ENCODE measurements at places on chromosomes 1 and 21.

GRCh38 chr1:172142324-172142723 lies 278.2 kb upstream of the C1orf105 start:
- DNase-seq = no peak

- DNase-seq = peak; percentile 14
Measured at GRCh38 chr1:212514056-212514614, 81.4 kb downstream of the NENF start.

DNA sequence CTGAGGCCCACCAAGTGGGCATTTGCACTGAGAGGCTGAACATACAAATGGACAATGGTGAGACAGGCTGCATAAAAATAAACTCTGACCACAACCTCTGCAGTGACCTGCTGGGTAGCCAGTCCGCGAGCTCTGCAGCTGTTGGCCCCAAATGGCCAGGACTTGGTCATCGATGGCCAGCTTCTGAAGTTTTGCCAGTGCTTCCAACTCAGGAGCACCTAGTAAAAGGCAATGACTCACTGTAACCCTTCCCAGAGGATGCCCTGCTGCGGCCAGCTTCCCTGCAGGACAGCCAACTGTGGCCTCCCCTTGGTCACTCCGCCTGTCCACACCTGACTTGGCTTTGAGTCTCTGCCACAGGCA lies 185.4 kb downstream of the DYRK1A start:
- no peak for DNase-seq

DNA sequence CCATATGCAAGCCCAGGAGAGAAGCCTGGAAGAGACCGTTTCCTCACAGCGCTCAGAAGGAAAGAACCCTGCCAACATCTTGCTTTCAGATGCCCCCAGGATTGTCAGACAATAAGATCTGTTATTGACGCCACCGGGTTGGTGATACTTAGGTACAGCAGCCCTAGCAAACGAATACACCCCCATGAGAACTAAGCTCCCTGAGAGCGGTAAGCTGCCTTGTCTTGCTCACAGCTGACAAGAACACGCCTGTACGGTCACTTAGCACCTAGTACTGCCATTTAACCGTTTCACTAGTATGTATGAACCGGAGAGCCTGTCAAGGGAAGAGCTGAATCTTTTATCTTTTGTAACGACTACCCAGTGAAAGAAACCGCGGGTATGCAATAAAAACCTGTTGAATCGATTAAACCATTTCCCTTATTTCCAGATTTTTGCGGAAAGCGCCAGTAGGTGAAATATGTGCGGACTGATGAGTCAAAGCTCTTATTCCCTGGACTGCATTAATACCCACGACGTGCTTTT lies 619 bp upstream of the ZBTB8B start:
- no peak for DNase-seq

DNA sequence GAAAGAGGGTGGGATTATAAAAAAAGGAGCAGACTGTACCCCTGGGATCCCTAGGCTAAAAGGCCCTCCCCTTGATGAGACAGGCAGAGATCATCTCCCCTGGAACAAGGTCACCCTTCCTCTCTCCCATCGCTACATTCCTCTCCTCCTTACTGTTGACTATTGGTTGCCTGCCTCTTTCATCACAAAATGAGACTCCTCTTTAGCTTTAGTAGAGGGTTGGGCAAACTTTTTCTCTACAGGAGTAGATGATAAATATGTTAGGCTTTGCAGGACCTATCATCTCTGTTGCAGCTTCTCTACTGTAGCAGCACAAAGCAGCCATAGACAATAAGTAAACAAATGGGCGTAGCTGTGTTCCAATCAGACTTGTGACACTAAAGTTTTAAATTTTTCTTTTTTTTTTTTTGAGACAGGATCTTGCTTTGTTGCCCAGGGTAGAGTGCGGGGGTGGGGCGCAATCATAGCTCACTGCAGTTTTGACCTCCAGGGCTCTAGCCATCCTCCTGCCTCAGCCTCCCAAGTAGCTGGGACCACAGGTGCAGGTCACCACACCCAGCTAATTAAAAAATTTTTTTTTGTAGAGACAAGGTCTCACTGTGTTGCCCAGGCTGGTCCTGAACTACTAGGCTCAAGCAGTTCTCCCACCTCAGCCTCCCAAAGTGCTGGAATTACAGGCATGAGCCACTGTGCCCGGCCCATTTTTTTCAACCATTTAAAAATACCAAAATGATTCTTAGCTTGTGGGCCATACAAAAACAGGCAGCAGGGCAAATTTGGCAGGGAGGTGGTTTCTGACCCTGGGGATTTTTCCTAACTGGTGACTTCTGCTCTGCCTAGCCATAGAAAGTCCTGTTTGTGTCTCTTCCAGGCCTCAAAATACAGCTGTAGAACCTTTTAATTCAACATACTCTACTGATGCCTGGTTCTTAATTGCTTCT lies 15.1 kb downstream of the MCL1 start:
- DNase-seq = no peak

GRCh38 chr1:91683598-91683951 lies 182.9 kb downstream of the CDC7 start:
- no peak for DNase-seq

DNA sequence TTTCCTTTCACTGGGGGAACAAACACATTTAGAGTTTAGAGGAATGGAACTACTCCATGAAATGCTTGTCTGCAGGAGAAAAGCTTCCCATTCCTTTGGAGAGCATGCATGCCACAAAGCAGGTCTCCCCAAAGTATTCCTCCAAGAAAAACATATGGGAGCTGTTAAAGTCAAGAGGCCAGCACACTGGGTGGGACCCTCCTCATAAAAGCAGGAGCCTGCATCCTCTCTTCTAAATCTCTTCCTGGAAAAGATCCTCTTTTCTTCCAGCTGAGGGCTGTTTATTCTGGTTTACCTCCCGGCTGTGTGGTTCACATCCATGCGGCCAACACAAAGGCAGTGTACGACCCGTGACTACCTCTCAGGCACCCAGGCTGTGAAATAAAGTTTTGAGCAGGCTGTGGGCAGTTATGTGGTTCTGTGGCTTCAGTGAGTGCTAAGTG lies 103.4 kb downstream of the TENT5C start:
- DNase-seq = no peak

- DNase-seq = peak; percentile 64
Measured at GRCh38 chr1:212457740-212458338, 25.1 kb downstream of the NENF start.

- no peak for DNase-seq
Measured at GRCh38 chr1:65949230-65949626, 156.5 kb downstream of the PDE4B start.

DNA sequence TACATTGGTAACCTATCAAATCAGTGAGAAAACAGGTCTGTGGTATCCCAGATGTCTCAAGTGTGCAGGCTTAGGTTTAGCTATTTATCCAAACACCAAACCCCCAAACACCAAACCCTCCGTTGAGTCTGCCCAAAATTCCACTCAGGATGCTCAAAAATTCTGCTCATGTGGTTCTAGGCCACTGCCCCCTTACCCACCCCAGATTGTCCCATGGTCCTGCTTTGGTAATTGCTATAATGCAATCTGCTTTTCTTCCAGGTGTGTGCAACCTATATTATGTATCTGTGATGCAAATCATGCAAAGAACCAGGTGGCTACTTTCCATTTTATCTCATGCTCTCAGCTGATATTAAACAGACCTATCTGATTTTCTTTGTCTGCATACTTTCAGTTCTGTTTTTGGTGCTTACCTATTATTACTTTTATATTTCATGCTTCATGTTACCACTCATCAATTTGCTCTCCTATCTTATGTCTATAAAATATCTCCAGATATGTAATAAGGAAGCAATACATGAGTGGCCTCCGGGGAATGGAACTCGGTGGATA lies 123.7 kb downstream of the TOMM20 start:
- no peak for DNase-seq

Data from stimulated activated CD4-positive, alpha-beta T cell treated with anti-CD3 and anti-CD28 coated beads, Interleukin-1b, Interleukin-23, amount 100 ng/mL, for 48 hours (primary cell).